ENCODE measurements at places on chromosomes 1 and 21.
A peak's percentile ranks its signal among the peaks of the same experiment; 100 is the strongest.

GRCh38 chr1:206538086-206538770 is 30.9 kb downstream of the RASSF5 start:
- no peak for DNase-seq

DNA sequence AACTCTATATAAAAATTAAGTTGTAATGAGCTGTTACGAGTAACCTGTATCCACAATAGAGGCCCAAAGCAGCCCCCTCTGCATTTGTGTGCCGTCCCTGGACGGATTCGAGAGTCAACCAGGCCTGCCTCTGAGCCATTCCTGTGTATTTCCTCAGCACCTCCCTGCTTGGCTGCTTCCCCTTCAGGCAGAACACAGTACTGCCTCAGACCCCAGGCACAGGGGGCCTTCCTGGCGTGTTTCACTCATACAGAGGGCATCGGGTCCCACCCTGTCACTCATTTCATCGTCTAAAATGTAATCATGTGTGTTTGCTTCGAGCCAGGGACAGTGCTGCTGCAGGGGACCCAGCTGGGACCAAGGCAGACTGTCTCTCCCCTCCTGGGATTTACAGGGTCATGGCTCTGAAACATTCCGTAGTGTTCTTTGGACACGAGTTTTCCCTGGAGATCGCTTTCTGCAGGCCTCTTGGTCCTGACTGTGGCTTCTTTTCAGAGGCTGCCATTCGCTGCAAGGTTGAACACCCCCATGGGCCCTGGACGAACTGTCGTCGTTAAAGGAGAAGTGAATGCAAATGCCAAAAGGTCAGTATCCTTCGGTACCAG is 19.4 kb downstream of the LGALS8 start:
- no peak for DNase-seq

GRCh38 chr1:174017231-174017970 is 4.8 kb downstream of the RC3H1 start:
- no peak for DNase-seq

DNA sequence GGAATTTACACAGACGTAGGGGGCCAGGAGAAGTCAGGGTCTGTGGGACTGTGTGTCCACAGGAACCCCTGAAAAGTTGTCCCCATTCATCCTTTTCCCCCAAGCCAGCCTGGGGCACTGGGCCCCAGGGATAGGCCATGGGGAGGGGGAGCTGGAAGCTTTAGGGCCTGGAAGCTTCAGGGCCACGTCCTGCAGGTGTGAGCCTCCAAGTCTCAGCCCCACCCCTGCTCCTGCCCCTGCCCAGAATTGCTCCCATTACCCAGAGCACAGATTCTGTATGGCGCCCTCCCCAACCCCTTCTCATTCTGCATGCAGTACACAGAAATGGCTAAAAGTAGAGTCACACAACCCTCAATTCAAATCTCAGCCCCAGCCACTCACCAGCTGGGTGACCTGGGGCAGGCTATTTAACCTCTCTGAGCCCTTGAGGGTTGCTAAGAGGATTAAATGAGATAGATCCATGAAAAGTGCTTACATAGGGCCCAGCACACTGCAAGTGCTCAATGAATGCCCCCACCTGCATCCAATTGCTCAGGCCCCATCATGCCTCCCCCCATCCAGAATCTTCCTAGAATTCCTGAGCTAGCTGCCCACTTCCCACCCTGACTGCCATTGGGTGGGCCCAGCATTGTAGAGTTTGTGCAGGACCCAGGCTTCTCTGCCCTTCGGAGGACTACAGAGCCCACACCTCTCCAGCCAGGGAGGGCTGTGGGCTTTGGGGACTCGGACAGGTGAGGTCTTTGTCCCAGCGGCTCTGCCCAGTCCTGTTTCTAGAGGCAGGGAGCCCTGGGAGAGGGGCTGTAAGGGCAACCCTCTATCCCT is 6.5 kb downstream of the RAP1GAP start:
- DNase-seq: no peak

DNA sequence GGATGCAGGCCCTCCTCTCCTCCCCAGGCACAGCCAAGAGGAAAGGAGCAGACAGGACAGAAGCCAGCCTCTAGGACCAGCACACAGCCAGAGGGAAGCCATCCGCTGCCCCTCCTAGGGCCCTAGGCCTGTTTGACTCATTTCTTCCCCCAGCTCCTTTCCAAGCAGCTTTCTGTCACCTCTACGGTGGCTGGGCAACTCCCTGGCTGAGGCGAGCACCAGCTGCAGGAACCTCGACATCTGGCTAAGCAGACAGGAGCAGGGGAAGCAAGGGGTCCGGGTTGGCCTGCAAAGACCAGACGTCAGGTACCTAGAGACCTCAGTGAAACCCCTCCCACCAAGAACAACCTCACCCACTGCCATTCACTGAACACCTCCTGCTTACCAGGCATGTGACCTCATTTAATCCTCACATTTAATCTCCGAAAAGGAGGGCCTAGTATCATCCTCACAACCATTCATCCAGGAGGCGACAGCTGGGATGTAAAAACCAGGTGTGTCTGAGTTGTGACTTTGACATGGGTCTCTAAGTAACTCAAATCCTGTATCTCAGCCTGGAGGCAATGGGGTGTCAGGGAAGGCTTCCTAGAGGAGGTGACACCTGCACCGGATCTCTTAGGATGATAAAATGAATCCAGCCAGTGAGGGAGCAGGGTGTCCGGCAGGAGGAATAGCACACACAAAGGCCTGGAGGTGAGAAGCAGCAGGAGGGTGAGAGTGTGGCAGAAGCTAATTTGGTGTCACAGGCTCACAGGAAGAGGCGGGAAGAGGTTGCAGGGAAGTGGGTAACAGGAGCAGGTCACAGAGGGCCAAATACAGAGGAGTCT is 5.9 kb downstream of the LRP8 start:
- no peak for DNase-seq

GRCh38 chr1:184426278-184426674 is 39.4 kb downstream of the C1orf21 start:
- DNase-seq: no peak

GRCh38 chr1:14543191-14543840 is 55.2 kb upstream of the KAZN start:
- DNase-seq: peak; percentile 56

DNA sequence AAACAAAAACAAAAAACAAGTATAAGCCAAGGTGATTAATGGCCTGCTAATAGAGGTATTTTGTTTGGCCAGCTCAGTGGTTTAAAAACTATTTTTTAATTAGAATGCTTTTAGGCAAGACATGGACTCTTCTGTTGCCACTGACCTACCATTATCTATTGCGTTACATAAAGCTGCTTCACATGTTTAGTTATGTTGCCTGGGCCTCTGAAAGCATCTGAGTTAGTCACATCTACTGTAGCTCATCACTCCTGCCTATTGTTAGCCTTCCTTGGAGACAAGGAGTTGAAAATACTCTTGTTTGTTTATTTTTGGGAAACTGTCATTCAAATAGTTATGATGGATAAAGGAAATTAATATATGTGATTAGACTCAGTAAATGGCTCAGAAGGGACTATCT is 14.3 kb downstream of the DNAJB4 start:
- DNase-seq: no peak

GRCh38 chr1:188708795-188709535 is 1768.7 kb downstream of the BRINP3 start:
- DNase-seq: no peak

DNA sequence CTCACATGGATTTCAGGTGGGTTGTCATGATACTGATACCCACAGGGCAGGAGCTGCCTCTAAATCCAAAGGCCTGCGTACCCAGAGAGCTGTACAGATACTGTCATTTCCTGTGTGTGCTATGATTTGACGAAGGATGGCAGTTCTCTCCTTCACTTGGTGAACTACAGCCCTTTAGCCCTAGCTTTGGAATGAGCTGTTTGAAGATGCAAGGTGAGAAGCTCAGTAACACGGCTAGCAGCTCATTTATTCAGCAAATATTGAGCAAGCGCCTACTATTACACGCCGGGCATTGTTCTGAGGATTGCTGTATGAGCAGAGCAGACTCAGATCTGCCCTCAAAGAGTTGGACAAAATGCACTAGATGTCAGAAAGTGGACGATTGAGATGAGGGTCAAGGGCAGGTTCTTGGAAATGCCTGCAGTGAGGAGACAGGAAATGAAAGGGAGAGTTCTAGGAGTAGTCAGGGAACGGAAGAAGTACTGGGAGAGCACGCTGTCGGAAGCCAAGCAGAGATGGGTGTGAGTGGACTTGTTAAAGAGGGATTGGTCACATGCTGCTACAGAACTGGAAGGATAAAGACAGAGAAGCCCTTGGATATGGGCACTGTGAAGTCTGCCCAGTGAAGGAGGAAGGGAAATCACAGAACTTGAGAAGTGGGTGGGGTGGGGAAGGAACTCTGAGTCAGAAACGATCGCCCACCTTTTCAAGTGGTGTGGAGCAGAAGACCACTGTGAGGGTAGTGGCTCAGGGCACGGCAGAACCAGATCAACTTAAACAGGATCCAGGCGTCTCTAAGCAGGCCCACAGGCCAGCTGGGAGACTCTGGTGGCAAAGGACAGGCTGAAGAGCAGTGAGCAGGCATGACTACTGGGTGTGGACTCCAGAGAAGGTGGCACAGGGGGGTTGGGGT is 7.1 kb downstream of the PTGFRN start:
- peak; percentile 74 for DNase-seq

DNA sequence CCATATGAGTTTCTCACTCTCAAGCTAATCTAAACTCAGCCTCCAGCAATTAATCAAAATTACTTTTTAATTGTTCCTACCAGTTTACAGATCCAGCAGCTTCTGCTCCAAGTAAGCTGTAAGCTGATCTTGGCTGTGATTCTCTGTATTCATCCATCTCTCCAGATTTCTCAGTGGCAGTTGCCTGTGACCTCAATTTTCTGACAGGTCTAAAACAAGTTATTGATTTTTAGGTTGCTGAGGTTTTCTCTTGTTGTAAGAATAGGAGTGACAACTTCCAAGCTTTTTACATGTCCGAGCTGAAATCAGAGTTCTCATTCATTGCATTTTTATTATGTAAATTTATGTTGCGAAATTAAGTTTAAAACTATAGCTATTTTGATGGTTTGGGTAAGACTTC is 1044.4 kb downstream of the PLA2G4A start:
- DNase-seq: no peak

DNA sequence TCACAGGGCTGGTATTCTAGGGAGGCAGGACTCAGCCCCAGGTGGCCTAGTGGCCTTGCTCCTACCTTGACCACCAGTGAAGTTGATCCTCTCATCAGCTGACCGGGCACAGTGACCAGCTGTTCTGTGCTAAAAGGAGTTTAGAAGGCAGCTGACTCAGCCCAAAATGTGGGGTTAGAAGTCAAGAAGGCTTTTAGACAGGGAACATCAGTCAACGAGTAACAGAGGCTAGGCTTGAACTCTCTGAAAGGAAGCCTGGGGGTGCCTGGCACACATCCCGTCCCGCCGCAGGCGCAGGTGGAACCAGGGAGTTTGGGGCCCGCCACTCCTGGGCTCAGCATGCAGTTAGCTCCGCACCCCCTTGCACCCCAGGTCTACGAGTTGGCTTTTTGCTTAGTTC is 114.9 kb upstream of the SLC45A1 start:
- no peak for DNase-seq

GRCh38 chr1:51952638-51953037 is 37.9 kb downstream of the RAB3B start:
- peak; percentile 29 for DNase-seq

- DNase-seq: no peak
Observed at GRCh38 chr1:228181645-228182034, 16.0 kb downstream of the IBA57 start.

DNA sequence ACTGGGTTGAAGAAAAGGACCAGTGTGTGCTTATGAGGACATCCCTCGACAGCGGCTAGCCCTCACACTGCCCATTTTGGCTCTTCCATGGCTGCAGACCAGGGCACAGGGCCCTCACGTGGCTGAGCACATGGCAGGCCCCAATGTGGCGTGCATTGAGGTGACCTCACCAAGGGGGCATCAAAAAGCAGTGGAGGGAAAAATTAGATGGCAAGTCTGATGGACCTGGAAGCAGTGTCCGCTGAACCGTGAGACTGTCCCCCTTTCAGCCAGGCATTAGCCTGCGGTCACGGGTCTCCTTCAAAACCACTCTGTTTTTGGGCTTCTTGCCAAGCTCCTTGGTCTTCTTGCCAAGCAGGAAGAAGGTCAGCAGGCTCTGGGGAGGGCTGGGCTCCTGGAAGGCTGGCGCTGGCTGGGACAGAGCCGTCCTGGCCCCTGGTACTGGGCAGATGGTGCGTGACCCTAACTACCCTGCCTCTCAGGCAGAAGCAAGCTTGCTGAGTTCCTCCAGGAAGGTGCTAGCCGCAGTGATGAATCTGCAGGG is 30.8 kb downstream of the TRIM67 start:
- no peak for DNase-seq

DNA sequence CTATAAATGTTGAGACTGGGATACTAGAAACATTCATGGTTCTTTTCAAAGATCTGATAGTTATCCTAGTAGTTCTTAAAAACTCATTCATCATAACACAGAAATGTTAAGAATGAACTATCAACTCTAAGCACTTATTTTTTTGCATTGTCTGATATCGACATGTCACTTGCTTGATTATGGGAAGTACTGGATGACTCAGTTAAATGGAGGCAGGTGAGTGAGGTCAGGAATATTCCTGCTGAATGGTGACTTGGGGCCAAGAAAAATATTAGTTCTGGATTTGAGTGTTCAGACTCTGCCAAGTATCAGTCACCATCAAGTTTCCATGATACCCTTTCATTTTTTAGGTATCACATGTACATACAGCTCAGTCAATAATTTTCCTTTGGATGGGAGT is 63.6 kb downstream of the NEK7 start:
- DNase-seq: no peak

- no peak for DNase-seq
Observed at GRCh38 chr21:40844935-40845334, 2.0 kb downstream of the DSCAM start.

- DNase-seq: no peak
Observed at GRCh38 chr1:209266590-209267205, 316.8 kb upstream of the CAMK1G start.

- no peak for DNase-seq
Observed at GRCh38 chr1:85495556-85495955, 30.6 kb upstream of the DDAH1 start.

- DNase-seq: no peak
Observed at GRCh38 chr21:35053356-35054096, 4.4 kb upstream of the RUNX1 start.

DNA sequence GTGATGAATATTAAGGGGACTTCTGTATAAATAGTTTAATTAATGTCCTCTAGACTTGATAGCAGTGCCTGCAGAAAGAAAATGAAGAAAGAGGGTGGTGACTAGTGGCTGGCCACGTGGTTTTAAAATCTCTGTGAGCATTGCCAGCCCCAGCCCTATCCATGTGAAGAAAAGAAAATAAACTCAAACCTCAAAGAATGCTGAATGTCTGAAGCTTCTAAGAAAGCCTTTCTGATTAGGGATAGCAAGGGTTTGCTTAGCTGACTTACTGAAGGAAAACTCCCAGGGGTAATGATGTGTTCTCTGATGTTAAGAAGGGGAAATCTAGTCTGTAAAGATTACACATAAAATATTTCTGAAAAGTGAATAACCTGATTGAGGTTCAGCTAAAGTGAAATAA is 31.8 kb downstream of the ADGRL2 start:
- no peak for DNase-seq

DNA sequence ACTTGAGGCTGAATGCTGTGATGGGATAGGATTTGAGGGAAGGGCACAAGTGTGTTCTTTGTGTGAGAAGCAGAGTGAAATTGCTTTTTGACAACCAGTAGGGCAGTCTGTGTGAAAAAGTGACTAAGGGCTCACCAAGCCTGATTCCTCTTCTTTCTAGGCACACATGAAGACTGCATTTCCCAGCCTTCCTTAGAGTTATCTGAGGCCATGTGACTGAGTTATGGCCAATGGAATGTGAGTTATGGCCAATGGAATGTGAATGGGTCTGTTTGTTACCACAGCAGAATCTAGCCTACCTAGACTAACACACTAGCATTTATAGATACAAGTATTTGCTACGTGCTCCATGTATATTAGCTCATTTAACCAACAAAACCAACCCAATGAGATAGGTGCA is 35.3 kb upstream of the DIRAS3 start:
- no peak for DNase-seq

Measured in inflammatory macrophage treated with lipopolysaccharide for 1 hour (primary cell).